ENCODE measurements at places on chromosomes 7 and 10.

DNA sequence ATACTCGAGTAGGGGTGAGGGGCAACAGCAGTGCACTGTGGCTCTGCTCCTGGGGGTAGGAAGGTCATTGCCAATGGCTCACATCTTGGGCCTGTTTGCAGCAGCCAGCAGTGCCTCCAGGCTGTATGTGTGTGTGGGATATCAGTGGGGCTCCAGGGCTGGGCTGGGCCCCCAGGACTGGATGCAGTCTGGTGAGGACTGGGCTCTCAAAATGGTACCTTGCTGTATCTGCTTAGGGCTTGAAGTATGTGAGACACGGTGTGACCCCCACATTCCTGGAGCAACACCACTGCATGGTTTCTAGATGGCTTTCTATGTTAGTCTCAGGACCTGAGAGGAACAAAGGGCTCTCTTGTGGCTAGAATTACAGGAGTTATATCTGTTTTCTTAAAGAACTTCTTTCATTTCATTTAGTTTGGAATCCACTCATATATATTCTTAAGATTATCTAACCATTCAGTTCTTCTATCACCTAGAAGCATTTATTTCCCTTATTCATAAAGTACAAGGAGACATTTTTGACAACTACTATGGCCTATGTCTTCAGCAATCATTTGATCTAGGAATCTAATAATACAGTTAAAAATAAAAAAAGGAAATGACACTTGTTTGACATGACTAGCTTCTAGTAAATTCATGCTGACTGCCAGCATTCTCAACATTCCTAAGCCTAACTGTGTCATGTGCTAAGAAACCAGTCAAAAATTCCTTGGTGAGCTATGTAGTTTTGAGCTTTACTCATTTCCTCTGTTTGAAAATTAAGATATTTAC lies 443.2 kb upstream of the SEMA3A start:
- no peak for DNase-seq

- DNase-seq, result no peak
Observed at GRCh38 chr7:108037741-108038140, 34.8 kb upstream of the LAMB1 start.

DNA sequence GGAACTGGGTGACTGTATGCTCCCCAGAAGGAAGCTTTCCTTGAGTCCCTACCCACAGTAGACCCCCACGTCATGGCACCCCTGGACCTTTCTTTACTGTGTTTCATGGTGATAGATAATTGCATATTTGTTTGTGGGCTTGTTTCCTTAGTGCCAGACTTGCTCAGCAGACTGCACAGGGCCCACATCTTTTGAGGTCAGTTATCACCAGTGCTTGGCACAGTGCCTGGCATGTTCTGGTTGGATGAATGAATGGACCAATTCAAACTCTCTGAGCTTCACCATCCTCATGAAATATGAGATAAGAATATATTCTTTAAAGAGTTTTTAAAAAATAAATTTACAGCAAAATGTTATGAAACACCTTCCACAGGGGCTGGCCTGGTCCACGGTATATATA lies 78.4 kb upstream of the EMX2 start:
- DNase-seq, result no peak

DNA sequence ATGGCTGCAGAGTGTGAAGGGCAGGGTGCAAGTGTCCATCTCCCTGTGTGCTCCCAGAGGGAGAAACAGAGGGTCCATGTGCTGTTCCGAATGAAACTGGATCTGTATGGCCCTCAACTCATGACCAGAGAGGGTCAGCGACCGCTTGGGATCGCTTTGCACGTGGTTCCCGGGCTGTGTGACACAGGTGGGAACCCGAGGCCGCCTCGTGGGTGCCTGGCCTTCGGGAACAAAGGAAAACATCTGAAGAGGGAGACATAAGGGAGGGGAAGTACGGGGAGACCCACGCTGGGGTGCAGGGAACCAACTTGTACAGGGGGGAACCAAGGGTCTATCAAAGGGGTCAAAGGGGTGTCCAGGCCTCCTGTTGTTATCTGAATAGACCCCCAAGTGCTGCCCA lies 57.5 kb downstream of the SH3PXD2A start:
- DNase-seq, result no peak

DNA sequence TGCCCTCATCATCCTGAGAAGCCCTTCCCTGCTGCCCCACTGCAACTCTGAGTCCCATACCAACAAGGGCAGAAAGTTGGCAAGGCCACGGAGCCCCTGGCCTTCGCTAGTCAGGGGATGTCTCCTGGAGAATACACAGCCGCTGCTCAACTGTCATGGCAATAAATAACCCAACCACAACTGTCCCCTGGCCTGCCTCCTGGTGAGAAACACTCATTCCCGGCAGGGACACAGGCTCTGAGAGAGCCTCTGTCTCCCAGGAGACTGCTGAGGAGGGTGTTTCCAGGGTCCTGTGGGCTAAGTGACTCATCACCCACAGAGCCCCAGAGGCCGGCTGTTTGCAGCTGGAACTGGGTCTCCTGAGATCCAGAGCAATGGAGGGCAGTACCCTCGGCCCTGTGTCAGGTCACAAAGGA lies 354.1 kb downstream of the TNS3 start:
- no peak for DNase-seq

DNA sequence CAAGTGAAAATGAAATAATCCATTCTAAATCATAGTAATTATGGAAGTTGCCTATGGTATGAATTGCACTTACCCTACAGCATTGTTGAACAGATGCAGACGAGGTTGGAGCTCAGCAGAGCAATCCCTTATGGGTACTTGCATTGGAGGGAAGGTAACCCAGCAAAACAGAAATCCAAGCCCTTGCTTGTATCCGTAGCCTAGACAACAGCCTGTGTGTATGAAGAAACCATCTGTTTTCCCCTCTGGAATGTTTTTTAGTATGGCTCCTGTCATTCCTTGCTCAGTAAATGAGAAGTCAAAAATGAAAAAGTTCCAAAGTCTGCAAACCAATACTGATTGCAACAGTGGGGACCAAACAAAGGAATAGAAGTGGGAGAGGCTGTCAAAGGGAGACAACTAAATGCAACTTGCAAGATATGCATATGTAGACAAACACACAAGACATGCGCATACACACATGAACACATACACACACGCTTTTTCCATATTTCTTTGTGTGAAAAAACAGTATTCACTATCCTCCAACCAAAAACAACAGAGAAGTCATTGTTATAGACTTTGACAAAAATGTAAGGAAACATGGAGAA lies 260.8 kb downstream of the DYNC1I1 start:
- no peak for DNase-seq

DNA sequence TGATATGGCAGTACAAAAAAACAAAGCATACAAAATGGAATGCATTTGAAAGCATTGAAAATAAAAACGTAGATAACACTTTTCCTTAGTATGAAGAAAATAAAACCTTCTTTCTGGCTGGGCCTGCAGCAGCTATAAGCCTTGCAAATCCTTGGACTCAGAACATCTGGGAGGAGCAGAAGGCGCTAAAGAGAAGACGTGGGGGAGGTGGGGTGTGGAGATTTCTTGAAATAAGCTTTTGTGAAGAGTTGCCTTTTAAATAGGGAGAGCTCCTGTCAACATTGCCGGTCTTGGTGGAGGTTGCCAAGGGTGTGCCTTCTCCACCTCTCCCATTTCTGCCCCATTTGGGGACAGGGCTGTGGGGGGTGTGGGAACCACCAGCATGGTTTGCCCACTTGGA lies 128.7 kb downstream of the TMEM178B start:
- DNase-seq, result no peak

GRCh38 chr10:120827251-120827875 lies 23.8 kb upstream of the WDR11 start:
- no peak for DNase-seq

DNA sequence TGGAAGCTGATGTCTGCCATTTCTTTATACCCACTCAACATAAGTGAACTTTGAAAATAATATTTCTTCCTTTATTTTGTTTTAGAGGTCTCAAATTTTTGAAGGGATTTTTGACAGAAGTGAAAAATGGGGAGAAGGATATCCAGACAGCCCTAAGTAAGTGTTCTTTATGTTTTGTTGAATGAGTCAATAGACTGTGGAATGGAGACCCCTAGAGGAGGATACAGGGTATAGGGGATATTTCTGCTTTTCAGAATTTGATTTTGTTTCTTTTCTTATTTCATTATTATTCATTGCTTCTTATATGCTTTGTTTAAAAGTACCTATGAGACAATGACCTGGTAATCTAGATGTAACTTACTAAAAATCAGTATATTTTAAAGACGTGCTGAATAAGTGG lies 34.4 kb downstream of the PLEKHA8 start:
- DNase-seq, result no peak

DNA sequence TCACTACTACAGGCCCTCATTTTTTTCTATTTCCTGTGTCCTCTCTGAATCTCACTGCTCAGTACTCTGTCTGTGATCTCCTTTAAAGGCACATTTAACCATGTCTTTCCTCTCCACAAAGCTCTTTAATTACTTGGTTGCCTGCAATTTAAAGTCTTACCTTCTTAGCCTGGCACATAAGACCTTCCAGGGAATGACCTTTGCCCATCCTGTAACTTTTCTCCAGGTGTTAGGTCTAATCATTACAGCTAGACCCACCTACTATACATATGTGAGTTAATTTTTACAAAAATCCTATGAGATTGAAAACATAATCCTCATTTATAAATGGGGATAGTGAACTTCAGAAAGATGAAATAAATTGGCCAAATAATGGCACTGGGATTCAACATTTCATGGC lies 244.1 kb upstream of the RHOBTB1 start:
- DNase-seq, result no peak

DNA sequence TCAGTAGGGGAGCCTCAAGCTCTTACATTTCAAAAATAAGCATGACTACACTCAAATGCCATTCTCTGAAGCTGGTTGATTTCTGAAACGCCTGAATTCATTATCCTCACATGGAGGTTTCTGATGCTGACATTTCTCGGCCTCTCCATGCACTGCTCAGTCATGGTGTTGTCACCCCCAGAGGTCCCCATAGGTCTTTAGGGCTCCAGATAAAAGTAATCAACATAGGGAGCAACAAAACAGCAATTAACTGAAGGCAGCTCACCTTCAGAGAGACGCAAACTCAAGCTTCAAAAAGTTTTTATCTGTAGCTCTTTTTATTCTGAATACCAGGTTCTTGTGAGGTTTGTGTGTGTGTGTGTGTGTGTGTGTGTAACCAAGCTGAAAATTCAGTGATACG lies 223.2 kb upstream of the LRRN3 start:
- no peak for DNase-seq

DNA sequence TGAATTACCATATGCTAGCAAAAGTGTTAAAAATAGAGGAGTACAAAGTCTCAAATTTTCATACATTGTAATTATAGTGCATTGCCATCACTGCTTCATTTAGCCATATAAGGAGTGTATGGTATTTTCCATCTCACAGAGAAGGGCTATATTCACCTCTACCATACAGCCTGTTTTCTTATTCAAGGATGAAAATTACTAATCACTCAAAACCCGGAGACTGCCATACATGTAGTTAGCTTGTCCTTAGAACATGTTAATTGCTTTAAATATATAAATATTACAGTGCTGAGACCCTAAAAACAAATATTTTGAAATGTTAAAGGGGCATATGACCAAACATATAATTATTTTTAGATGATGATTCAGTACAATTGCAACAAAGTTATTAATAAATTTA lies 49.4 kb downstream of the CPEB3 start:
- no peak for DNase-seq

- DNase-seq, result no peak
Observed at GRCh38 chr10:17586821-17587234, 30.3 kb downstream of the HACD1 start.

- DNase-seq, result no peak
Observed at GRCh38 chr10:121709675-121710073, 111.4 kb upstream of the FGFR2 start.

DNA sequence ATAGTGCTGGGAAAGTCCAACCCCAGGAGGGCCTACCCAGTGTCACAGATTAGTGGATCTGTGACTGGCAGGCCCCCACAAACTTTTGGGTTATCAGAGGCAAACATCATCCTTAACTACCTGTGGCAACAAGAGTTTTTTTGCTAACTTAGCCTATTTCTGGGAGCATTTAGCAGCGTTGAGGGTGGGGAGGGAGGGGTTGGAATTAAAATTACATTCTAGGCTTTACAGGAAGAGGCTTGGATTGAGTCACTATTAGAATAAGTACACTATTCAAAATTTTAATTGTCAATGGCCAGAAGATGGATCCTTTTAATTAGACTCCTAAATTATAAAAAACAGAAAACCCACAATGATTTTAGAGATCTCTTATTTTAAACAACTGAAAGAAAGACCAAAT lies 267.9 kb upstream of the NPSR1 start:
- no peak for DNase-seq

DNA sequence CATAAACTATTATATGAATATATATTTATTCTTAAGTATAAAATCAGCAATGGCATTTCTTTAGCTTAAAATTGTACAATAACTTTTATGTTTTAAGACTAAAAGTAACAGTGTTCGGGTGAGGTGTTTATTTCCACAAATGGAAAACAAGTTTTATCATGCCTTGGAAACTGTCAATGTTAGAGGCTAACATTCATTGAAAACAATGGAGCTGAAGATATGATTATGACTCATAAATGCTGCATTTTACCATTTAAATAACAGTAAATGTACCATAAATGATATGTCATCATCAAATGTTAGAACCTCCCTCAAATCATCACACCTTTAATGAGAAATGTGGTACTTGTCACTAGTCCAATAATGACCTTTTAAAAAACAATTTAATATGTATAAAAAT lies 897.3 kb downstream of the PCDH15 start:
- DNase-seq, result no peak

- no peak for DNase-seq
Observed at GRCh38 chr10:106608066-106608465, 556.4 kb downstream of the SORCS1 start.

DNA sequence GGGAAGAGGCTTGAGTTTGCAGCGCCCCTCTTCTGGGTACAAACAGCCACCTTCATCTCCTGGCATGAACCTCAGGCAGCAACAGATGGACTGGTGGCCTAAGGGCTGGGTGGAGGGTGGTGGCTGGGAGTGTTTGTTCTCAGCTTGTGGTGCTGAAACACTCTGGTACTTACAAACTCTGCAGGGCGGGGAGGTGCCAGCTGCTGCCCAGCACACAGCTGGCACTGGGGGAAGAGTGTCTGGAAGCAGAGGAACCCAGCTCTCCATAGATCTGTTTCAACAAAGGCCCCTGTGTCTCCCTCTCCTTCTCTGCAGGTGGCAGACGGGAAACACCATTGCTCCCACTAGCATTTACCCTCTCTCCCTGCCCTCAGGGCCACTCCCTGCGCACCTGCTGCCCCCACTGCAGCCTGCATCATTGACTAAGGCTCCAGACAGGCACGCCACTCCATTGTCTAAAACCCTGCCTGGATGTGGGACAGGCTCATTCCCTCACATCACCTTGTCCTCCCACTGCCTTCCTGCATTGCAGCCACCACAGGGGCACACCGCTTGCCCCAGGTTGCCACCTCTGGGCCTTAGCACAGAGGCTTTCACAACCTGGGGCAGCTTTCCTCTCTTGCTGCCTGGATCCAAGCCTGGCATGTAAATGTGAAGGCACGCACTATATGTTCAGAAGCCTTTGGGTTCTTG lies 6.5 kb downstream of the ARHGAP22 start:
- no peak for DNase-seq

GRCh38 chr10:91043173-91043910 lies 122.5 kb upstream of the ANKRD1 start:
- DNase-seq, result no peak
